ENCODE measurements at places on chromosomes 13 and 19. TPM values are rescaled to one million over a fixed set of nuclear protein-coding genes. Genes with fewer than 3 reads are reported as not detected.

Gene ZSCAN4
- not detected for total RNA-seq

Gene PSG11
- total RNA-seq = not detected

Gene COX7A1
- not detected for total RNA-seq

Gene RUBCNL
- 0.94 TPM for total RNA-seq

Gene ZDHHC20
- 63.2 TPM for total RNA-seq

Gene CGB8
- total RNA-seq = not detected

Gene NBEA
- total RNA-seq = 16.3 TPM

Gene RNF17
- not detected for total RNA-seq

Gene LHB
- total RNA-seq = not detected

Gene PSG3
- total RNA-seq = not detected

Gene RETN
- not detected for total RNA-seq

Gene TYROBP
- not detected for total RNA-seq

Gene GTF2F2
- 29.6 TPM for total RNA-seq

Gene PTPRH
- 0.33 TPM for total RNA-seq

Gene CEACAM1
- total RNA-seq = 0.94 TPM

Gene ZNF829
- total RNA-seq = 5.0 TPM

Gene ADM5
- total RNA-seq = 13.6 TPM

Gene CYP4F8
- total RNA-seq = not detected

Measured in H9 (cell line).